ENCODE measurements at places on chromosomes 1 and 21.

GRCh38 chr1:209627027-209627731, 25.0 kb downstream of the LAMB3 start:
- no peak for DNase-seq

DNA sequence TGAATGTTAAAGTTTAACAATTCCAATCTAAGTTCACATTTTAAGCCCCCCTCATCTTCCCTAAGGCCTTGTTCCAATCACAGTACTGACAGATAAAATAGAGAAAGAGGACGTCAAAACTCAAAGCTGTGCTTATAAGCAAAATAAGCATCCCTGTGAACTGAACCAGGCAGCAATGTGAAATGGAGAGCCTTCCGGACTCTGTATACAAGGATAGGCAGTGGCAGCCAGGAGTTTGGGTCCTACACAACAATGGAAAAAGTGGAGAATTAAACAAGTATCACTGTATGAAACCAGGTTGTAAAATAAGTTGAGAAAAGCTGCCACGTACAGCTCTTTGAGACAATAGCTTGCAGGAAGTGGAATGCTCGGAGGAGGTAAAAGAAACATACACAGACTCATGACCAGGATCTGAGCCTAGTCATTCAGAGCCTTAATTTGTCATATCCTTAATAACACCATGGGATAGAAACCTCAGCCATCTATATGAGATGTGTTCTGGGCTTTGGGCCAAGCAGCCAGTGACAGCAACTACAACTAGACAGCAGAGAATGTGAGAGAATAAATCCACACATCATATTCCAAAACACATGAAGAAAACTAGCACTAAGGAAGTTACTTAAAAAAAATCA, 55.2 kb upstream of the PALMD start:
- DNase-seq, result peak; percentile 91

GRCh38 chr1:54542120-54542961, 5.7 kb upstream of the ACOT11 start:
- peak; percentile 77 for DNase-seq

DNA sequence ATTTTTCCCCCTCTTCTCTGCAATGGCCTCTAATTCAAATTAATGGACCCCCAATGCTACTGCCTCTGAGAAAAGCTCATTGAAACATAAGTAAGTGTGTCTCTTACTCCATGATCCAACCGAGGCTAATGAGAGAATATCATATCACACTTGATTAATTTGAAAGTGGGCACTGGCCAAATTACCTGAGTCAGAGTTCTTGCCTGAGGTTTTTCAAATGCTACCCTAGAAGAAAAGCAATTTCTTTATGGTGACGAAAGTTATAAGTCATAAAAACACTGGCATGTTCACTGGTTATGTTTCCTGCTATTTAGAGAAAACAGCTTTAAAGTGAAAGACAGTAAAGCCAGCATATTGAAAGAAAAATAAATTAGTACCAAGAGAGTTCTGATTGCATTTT, 368.8 kb upstream of the TMPRSS15 start:
- DNase-seq, result peak; percentile 13

GRCh38 chr1:238658763-238659162, 727.6 kb upstream of the CHRM3 start:
- DNase-seq, result peak; percentile 65

GRCh38 chr1:19430121-19431068, 54.9 kb downstream of the CAPZB start:
- peak; percentile 77 for DNase-seq

- no peak for DNase-seq
Measured at GRCh38 chr1:193355626-193356025, 169.2 kb upstream of the B3GALT2 start.

DNA sequence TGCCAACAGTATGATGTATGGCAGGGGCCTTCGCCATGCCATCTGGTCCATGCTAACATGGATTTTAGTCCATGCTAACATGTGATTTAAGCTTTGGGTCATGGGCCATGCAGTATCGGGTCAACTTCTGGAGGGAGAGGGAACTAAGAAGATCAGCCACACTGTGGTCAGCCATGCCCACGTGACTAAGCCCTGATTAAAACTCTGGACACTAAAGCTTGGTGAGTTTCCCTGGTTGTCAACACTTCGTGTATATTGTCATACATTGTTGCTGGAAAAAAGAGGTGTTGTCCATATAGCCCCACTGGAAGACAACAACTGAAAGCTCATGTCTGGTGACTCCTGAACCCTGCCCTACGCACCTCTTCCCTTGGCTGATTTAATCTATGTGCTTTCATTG, 90.5 kb downstream of the SUSD4 start:
- DNase-seq, result no peak
